ENCODE measurements at places on chromosomes 5 and 9.

DNA sequence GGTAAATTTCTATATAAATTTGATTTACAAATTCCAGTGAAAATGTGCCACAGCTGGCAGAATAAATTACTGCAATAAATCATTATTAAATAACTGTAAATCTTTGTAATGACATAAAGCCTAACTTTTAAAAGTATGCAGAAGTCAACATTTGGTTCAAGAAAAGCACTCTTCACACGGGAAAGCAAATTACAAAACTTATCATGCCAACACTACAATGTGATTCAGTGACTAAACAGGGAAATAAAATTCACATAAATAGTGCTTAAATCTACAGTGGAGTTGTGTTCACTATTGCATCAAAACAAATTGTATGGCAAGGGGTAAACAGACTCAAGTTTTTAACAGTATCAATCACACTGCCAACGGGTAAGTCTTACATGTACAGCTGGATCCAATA is 117.2 kb downstream of the BNC2 start:
- DNase-seq: no peak

DNA sequence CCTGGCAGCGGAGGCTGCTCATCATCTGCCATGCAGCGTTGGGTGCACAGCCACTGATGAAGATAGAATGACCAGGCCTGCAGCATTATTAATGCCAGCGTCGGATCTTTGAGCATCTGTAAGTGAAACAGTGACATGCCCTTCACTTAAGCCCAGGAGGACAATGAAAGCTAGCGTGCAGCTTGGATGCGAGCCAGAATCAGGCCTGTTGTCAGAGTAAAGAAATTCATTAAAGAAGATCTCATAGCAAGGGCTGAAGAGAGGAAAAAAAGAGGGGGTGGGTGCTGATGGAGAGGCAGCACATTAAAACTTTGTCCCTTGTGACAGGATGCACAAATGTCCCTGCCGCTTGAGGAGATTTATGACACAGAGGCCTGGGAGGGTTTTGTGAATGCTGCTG is 186.1 kb upstream of the MAST4 start:
- DNase-seq: no peak

- DNase-seq: no peak
Measured at GRCh38 chr9:88645172-88645878, 110.3 kb downstream of the NXNL2 start.

GRCh38 chr5:43386960-43387362 is 25.2 kb downstream of the CCL28 start:
- no peak for DNase-seq

DNA sequence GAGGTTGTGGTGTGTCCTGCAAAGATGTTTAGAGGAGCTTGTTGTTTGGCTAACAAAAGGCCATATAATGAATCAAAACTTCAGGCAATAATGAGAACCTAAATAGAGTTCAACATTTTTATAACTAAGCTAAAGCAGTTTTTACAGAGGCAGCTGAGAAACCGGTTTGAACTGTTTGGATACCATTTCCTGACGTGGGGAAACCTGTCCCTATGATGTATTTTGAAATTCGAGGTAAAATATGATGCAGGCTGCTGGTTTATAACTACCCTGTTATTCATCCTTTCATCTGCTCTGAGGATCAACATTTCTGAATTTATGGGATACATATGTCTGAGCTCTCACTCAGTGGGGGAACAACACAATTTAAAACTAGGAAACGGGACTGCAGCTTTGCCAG is 289.5 kb upstream of the IRX2 start:
- DNase-seq: no peak

DNA sequence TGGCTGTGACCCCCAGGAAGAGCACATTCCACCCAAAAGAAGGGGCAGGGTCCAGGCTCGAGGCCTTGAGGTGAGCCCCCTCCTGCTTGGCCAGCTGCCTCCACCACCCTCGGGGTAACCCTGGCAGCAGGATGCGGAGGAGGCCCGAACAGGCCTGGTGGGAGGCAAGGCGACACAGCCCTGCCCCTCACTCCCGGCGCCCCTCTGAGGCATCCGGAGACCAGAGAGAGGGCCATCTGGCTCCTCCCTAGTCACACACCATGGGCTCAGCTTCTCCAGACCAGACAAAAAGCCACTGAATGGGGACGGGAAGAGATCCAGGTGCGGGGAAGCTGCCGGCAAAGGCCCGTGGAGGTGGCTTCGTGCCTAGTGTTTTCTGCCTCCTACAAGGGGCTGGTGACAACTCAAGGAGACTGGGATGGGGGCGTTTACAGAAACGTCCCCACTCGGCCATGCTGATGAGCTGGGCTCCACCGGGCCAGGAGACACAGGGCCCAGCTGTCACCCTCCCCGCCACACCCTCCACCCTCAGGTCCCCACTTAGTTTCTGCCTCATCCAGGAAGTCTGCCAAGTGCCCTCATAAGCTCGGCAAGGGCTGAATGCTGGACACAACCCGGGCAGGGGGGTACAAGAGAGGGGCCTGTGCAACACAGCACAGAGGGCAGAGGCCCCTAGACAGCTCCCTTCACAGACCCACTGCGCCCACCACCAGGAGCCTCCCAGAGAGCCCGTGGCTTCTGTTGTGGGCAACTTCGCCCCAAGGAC is 41.9 kb downstream of the NACC2 start:
- no peak for DNase-seq

DNA sequence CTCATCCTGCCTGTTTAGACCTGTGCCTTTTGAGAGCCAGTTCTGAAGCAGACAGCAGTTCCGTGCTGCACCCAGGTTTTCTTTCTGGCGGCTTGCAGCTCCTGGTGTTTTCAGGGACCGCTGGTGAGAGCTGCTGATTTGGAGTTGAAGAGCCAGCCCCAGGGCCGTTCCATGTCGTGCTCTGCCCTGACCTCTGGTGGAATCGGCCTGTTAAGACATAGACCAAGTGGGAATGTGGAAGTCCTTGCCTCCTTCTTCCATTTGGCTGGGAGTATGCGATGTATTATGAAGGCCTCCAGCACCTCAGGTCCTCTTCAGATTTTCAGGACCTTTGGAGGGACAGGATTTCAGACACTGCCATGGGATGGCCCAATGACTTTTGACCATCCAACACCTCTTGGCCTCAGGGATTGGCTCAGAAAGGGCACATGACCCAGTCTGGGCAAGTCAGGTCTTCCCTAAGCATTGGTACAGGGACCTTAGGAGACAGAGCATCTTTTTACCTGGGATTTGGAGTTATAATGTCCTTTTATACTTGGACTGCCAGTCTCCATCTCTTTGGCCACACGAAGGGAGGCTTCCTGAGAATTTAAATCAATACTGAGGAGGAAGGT is 136.1 kb upstream of the CLINT1 start:
- peak; percentile 41 for DNase-seq

DNA sequence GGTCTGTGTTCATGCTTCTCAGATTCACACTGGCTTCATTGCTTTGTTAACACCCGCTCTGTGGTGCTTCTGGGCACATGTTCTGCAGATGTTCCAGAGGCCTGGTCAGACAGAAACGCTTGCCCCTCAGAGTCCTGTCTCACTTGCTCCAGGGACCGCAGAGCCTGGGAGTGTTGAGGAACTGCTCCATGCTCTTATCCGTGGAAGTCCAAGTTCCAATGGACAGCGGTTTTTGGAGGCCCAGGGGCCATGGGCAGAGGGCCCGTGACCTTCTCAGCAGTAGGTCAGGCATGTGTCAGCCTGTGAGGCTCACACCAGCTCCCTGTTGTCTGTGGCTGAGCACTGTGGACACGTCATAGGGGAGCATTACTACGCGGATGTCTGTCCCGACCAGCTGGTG is 364.7 kb upstream of the IRX1 start:
- DNase-seq: no peak

GRCh38 chr9:33731142-33731541 is 64.2 kb upstream of the PRSS3 start:
- no peak for DNase-seq

GRCh38 chr5:61783481-61783880 is 451.4 kb downstream of the ZSWIM6 start:
- no peak for DNase-seq

DNA sequence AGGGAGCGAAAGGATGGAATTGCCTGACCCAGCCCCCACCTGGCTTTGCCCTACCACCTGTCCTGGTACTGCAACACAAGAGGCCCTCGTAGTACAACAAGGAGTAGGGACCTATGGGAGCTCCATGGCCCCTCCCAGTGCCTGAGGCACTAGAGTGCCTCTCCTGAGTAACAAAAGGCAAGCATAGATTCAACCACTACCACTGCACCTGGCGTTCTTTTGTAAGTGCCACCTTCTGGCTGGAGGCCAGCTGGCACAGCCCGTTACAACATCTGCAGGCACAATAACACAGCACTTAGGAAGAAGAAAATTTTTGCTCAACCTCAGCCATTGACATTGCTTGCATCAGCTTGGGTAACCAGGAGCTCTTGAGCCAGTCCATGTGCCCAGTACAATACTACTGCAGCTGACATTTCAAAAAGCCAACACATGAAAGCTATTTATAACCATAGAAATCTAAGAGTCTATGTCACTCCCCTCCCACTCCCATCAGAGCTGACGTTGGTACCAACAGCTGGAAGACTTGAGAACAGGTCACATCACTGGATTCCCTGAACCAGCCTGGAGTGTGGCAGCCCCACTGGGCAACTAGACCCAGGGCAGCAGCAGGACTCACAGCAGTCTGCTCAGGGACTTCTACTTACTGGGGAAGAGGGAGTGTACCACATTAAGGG is 17.7 kb upstream of the FAM174A start:
- no peak for DNase-seq

- no peak for DNase-seq
Measured at GRCh38 chr5:84438456-84438855, 53.8 kb upstream of the EDIL3 start.

DNA sequence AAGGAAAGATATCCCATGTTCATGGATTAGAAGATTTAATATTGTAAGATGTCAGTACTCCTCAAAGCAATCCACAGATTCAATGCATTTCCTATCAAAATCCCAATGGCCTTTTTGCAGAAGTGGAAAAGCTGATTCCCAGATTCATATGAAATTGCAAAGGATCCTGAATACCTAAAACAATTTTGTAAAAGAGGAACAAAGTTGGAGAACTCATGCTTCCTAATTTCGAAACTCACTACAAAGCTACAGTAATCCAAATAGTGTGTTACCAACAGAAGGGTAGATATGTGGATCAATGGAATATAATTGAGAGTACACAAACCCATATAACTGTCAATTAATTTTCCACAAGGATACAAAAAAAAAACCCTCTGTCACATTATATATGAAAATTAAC is 154.3 kb upstream of the ZNF618 start:
- DNase-seq: no peak

DNA sequence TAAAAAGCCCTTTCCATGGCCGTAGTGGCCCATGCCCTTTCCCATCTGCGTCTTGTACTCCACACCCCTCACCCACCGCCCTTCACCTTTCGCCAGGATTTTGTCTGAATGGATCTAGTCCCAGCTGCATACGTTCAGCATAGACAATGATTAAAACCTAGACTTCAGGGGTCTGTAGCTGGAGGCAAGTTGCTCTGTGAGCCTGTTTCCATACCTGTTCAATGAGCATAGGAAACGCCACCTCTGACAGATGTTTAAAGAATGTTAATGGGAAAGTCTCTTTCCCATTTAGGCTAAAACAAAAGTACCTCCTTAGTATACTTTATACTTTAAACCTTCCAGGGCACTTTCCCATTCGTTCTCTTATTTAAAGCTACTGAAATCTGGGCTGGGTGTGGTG is 105.7 kb downstream of the SPRY4 start:
- no peak for DNase-seq

GRCh38 chr5:164885179-164885578 is 1379.8 kb downstream of the MAT2B start:
- DNase-seq: no peak

- no peak for DNase-seq
Measured at GRCh38 chr9:110180511-110181434, 27.2 kb downstream of the C9orf152 start.

- DNase-seq: no peak
Measured at GRCh38 chr5:56772767-56773166, 42.6 kb upstream of the MAP3K1 start.

DNA sequence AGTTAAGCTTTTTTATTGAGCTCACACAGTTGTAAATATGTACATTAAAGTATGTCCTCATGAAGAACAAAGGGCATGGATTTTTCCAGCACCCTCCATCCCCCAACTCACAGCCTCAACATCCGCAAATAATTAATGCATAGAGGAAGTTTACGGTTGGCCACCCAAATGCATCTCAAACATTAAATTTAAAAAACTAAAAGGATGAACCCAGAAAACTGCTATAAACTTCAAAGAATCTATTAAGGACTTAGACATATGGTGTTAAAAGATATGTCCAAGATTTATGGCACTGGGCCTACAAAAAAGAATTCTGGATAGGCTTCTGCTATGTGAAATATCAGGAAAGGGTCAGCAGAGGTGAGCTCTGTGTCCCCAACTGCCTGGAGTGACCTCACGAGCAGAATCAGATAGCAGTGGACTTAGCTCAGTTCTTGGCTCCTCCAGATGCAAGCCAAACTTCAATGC is 54.0 kb upstream of the TNC start:
- DNase-seq: no peak

GRCh38 chr9:129697656-129698253 is 32.3 kb downstream of the PRRX2 start:
- peak; percentile 58 for DNase-seq

DNA sequence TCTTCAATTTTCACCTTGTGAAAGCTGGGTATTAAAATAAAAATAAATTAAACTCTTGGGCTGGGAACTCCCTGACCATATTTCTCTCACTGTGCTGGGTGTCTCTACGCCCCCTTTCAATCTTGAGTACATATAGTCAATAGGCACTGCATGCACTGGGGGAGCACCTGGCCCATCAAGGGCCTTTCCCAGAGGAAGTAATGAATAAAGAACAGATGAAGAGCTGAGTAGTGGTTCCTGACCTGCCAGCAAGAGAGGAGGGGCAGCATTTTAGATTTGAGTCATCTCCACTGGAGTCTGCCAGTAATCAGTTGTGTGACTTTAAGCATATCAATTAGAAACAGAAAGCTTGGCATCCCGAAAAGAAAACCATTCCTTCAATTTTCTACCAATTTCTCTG is 6.2 kb downstream of the MAPKAP1 start:
- DNase-seq: no peak

DNA sequence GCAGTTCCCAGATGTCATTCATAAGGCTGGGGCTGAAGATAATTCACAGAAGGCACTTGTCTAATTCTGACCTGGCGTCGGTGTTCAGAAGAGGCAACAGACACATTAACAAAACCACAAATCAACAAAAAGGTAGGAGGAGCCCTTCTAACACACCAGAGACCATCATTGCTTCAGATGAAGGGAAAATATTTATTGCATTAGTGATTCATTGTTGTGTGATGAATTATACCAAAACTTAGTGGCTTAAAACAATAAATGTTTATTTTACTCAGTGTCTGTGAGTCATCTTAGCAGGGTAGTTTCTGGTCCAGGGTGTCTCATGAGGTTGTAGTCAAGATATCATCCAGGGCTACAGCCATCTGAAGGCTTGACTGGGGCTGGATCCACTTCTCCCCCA is 91.3 kb upstream of the KIF2A start:
- no peak for DNase-seq

GRCh38 chr5:167451076-167451475 is 840.4 kb upstream of the WWC1 start:
- no peak for DNase-seq
